ENCODE measurements at places on chromosomes 2 and 18.

DNA sequence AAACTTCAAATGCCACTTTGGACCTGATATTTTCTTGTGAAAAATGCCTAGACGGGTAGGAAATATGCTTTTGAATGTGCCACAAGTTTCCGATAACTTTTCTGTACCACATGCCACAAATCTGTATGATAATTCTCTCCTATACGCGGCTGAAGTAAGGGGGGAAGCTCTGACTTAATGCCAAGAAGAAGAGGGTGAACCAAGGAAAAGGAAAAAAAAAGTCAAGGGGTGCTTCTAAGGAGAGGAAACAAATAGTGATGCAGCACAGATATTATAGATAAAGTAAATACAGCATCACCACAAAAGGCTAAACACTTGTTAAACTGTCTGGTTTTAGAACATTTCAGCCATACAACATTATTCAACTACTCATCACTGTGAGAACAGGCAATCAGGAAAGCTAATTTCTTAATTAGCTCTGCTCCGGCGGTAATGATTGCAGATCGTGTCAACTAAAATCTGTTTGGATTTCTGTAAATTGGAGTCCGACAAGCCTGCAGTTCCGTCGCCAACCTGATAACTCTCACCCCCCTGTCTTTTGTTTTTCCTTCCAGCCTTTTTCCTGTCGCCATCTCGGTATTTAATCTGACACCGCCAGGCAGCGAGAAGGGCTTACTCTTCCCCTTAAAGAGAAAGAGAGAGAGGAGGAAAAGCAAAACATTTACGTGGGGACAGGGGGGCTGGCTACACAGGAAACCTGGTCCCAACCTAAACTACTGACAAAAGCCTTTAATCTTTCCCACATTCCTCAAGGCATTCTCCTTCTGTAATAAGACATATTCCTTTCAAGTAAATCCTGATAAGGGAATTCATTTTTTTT, 67.5 kb downstream of the ZEB2 start:
- DNase-seq = no peak

DNA sequence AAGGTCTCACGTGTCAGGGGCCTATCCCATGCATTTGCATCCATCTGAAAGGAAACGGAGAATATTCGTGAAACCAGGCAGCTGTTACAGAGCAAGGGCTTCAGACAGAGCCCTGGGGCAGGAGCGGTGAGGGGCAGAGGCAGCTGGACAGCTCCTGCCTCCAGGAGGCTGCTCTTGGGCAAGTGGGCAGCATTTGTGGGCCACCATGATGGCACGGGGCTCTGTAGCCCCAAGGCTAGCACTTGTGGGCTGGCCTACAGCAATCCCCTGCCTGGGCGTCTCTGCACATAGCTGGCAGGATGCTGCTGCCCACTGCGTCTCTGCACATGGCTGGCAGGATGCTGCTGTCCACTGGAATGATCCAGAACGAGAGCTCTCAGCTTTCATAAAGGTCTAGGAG, 52.8 kb upstream of the PTMA start:
- DNase-seq = no peak

- DNase-seq = peak; percentile 41
Measured at GRCh38 chr18:31741097-31741735, 19.5 kb downstream of the SLC25A52 start.

GRCh38 chr2:113233593-113234550, 44.8 kb downstream of the PAX8 start:
- DNase-seq = no peak

- DNase-seq = no peak
Measured at GRCh38 chr2:161113693-161114575, 46.3 kb upstream of the TANK start.

DNA sequence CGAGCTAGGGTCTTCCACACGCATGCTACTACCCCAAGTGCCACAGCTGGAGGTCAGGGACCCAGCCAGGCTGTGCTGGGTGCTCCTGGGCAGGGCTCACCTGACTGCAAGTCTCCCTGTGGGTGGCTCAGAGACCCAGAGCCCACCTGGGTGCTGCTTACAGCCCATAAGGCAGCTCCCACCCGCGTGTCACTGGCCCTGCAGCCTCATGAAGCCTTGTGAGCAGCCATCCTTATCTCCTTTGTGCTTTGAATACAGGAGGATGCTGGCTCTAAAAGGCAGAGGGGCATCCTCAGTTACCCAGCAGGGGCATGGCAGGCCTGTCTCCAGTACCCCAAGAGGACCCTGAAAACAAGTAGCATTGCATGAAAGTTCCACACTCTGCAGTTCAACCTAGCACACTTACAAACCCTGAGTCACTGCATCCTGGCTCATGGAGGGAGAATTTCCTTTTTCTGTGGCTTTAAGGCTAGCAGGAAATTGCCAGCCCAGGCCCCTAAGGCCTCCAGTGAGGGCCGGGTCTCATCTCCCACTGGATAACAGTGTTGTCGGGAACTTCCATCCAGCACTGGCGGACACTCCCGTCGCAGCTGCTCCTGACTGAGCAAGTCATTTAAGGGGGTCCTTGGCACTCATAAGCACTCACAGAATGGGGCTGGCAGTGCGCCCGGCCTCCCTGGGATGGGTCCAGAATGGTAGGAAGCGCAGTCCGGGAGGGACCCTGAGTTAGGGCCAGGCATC, 137.1 kb downstream of the RPIA start:
- DNase-seq = no peak

DNA sequence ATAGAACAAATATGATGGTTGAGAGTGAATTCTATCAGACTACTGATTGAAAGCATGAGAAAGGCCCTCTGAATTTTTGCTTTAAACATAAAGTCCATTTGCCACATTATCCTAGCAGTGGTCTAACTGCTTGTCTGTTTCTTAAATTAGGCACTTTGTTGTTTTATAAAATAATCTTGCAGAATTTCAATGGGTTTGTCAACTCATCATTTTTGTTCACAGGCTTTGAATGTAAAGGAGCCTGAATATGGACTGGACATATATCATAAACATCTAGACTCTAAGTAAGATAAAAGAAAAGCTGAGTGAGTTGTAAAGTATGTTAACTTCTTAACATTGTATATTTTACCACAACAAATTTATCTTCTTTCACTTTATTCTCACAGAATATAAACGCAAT, 845.9 kb downstream of the SUCLG1 start:
- no peak for DNase-seq

Data from iPS DF 6.9 (cell line).